ENCODE measurements at places on chromosomes 2 and 18. TPM values are rescaled to one million over a fixed set of nuclear protein-coding genes. Genes with fewer than 3 reads are reported as not detected.

DNA sequence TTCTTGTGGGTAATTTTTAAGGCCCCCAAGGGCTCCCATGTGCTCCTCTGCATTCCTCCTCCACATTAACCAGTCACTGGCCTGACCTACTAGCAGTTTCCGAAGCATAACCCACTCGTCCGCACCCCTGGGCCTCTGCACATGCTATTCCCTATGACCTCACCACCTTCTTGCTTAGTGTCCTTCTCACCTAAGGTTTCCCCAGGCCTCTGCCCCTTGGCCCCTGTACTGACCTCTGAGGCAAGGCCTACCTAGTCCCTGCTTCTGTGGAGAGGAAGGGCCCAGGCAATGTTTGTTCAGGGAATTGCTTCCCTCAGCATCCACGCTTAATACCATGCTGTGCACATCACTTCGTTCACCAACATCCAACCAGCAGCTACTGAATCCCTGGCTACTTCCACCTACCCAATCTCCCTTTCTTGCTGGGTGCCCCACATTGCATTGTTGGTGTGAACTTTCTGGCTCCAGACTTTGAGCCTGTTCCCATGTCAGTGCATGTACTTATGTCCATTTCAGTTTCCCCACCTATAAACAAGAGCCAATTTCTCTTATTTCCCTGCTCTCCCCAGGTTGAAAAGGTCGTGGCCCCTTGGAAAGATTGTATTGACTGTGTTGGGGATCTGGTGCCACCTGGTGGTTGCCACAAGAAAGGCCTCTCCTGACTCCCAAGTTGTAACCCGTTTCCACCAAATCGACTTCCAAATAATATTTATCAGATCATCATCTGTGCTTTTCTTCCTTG lies 19.2 kb upstream of the TMEM177 start:
- peak; percentile 59 for DNase-seq

- DNase-seq, result peak; percentile 36
Observed at GRCh38 chr2:73291093-73291460, 2.3 kb downstream of the EGR4 start.

GRCh38 chr2:29923110-29923721 lies 1.8 kb upstream of the ALK start:
- DNase-seq, result peak; percentile 73

The SCN7A gene
- total RNA-seq, result 3.0 TPM

The FAM110C gene
- 23.8 TPM for total RNA-seq

DNA sequence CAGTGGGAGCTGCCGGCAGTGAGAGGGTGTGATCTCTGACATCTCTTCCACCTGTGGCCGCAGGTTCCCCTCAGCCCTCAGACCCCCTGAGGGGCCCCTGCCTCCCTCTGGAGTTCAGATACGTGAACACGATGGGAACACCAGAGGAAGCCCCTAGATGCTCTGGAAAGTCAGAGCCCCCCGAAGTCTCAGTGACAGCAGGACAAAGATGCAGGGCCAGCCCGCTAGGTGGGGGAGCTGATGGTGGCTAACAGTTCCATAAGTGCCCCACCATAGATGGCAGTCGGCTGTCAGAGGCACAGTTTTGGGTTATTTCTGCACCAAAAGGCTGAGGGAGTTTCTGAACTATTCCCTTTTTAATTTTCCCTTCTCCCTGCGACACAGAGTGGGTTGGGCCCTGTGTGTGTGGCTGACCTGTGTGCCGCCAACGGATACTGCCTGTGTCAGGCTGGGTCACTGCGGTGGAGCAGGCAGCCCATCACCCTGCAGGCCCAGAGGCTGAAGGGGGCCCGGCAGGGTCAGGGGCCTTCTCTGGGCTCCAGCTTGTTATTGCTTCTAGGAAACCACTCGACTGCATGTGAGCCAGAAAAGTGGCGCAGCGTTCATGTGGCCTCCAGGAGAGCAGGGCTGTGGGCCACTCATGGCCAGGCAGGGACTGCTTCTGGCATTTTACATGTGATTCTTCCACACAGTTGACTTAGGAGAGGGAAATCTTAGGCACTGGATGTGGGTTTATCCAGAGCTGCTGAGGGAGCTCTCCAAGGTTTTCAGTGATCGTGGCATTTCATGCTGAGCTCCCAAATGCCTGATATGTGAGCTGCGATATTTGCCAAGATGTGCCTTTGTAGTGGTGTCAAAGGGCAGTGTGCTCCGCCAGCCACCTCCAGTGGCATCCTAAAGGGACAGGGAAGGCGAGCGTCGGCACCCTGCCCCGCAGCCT lies 225.1 kb downstream of the SH3RF3 start:
- no peak for DNase-seq

The CFAP221 gene
- 8.0 TPM for total RNA-seq
